ENCODE measurements at places on chromosomes 1 and 21. TPM values are rescaled to one million over a fixed set of nuclear protein-coding genes. Genes with fewer than 3 reads are reported as not detected.

- H3K27ac ChIP-seq, result peak overlapping the region; percentile 68
- peaks cover 28% of the 10 kb centered on the region for H3K4me1 ChIP-seq
- H3K27me3 ChIP-seq, result no peaks in the 10 kb centered on the region
- no peaks in the 10 kb centered on the region for H3K36me3 ChIP-seq
These were observed 17.6 kb upstream of the CLIC4 start for GRCh38 chr1:24727501-24728216.

DNA sequence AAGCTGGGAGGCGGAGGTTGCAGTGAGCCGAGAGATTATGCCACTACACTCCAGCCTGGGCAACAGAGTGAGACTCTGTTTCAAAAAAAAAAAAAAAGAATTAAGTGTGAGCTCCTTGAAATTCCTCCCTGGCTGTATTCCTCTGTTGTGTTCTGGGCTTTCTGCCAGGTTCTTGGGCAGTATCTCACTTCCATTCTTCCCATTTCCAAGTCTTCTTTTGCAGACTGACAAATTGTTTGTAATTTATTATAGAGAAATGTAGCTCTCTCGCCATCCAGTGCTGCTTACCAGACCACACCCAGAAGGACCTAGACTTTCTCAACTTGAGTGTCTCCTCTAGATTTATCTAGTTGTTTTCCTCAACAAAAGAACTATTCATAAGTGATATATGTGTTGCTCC lies 105.0 kb upstream of the ADGRL2 start:
- no peaks in the 10 kb centered on the region for H3K36me3 ChIP-seq
- no peaks in the 10 kb centered on the region for H3K27me3 ChIP-seq
- peak; percentile 28 for DNase-seq
- H3K4me3 ChIP-seq, result no peak overlapping the region
- no peak overlapping the region for H3K27ac ChIP-seq
- no peaks in the 10 kb centered on the region for H3K4me1 ChIP-seq

DNA sequence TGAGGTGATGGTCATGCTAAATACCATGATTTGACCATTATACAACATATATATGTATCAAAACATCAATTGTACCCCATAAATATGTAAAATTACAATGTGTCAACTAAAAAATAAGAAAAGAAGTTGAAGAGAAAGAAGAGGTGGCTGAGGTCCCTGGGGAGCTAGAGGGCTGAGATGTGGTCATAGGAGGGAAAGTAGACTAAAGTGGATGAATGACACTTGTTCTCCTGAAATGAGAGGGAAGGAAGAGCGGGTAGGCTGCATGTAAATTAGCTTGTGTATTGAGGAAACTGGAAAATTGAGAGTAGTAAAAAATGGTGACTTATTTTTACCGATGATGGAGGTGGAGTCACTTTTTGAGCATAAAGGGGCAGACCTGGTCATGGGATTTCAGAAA lies 117.0 kb downstream of the ST6GALNAC3 start:
- no peak overlapping the region for H3K27ac ChIP-seq
- H3K27me3 ChIP-seq, result no peaks in the 10 kb centered on the region
- H3K36me3 ChIP-seq, result no peaks in the 10 kb centered on the region

DNA sequence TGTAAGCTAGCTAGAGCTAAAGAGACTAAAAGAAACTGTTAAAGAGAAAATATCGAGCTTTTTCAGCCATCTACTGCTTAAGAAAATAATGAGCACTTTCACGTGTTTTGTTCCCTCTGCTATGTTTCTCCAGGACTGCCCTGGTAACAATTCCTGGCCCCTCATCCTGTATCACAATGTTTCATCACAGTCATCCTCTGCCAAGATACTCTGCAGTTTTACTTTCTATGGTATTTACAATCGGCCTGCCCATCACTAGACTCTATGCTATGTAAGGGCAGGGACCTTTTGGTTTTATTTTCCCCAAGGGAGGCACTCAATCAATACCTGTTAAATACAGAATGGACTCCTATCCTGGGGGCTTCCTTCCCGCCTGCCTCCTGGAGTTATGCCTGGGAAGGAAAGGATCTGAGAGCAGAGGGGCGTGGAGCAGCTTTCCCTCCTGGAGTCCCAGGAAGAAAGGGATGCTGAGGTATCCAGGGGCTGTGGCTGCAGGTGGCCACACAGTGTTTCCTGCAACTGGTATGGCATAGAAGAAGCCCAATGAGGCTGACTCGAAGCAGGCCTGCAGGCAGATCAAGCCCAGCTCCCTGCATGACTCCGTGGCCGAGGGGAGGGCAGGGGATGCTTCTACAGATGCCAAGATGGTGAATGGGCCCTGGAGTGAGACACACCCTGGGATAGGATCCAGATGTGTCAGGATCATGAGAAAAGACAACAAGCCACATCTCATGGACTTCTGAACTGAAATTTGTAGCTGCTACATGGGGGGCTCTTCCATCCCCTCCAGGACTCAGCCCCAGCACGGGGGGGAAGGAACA lies 52.9 kb downstream of the MATN1 start:
- DNase-seq, result no peak
- H3K27ac ChIP-seq, result no peak overlapping the region
- no peaks in the 10 kb centered on the region for H3K36me3 ChIP-seq
- no peaks in the 10 kb centered on the region for H3K27me3 ChIP-seq

GRCh38 chr1:99738858-99739465 lies 27.5 kb downstream of the FRRS1 start:
- H3K36me3 ChIP-seq, result peaks cover 40% of the 10 kb centered on the region
- no peaks in the 10 kb centered on the region for H3K4me1 ChIP-seq
- H3K27me3 ChIP-seq, result no peaks in the 10 kb centered on the region
- H3K4me3 ChIP-seq, result no peak overlapping the region
- DNase-seq, result no peak
- H3K27ac ChIP-seq, result no peak overlapping the region

GRCh38 chr1:78722521-78722920 lies 72.9 kb downstream of the IFI44 start:
- DNase-seq, result no peak
- no peaks in the 10 kb centered on the region for H3K27me3 ChIP-seq
- no peaks in the 10 kb centered on the region for H3K4me1 ChIP-seq
- H3K36me3 ChIP-seq, result no peaks in the 10 kb centered on the region
- no peak overlapping the region for H3K4me3 ChIP-seq
- no peak overlapping the region for H3K27ac ChIP-seq

DNA sequence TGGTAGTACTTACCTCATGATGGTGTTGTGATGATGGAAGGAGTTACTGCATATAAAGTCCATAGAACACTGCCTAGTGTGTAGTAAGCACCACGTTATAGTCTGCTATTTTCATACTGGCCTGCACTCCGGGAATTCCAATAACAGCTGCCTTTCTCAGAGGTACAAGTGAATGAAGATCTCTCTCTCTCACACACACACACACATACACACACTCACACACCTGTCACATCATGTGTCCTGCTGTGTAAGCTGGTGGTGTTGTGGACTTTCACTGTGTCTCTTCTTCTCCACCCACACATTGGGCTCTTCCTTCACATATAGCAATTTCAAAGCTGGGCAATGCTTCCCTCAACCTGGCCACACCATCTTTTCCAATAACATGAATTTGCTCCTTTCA lies 33.4 kb upstream of the ST6GALNAC5 start:
- no peak for DNase-seq
- no peaks in the 10 kb centered on the region for H3K36me3 ChIP-seq
- no peak overlapping the region for H3K27ac ChIP-seq
- H3K4me1 ChIP-seq, result no peaks in the 10 kb centered on the region
- no peak overlapping the region for H3K4me3 ChIP-seq

GRCh38 chr21:14690886-14691285 lies 144.8 kb upstream of the SAMSN1 start:
- no peaks in the 10 kb centered on the region for H3K4me1 ChIP-seq
- H3K4me3 ChIP-seq, result no peak overlapping the region
- H3K27ac ChIP-seq, result no peak overlapping the region
- H3K27me3 ChIP-seq, result no peaks in the 10 kb centered on the region

The KRTAP24-1 gene
- total RNA-seq, result not detected

GRCh38 chr1:9242338-9242969 lies 7.9 kb downstream of the H6PD start:
- DNase-seq, result peak; percentile 90
- peak overlapping the region; percentile 95 for H3K27ac ChIP-seq
- peaks cover 5% of the 10 kb centered on the region for H3K36me3 ChIP-seq
- peak overlapping the region; percentile 43 for H3K4me3 ChIP-seq
- peaks cover 84% of the 10 kb centered on the region for H3K4me1 ChIP-seq

The TTC22 gene
- 0.29 TPM for total RNA-seq

DNA sequence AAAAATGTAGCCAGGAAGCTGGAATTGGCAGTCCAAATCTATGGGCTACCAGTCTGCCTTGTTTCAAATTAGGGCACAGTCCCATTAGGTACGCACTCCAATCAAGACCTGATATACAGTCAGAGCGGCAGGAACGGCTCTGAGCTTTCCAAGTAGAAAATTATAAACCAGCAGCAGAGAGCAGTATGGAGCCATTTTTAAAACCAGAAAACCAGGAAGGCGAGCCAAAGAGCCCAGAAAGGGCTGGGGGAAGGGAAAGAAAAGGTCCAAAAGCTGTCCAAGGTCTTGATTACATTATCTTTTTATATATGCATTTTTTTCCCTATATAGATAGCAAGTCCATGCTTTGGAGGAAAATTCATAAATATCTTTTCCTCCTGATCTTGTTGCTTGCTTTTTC lies 719.0 kb downstream of the RWDD3 start:
- no peak overlapping the region for H3K4me3 ChIP-seq
- no peaks in the 10 kb centered on the region for H3K36me3 ChIP-seq
- H3K27ac ChIP-seq, result no peak overlapping the region
- H3K4me1 ChIP-seq, result no peaks in the 10 kb centered on the region
- H3K27me3 ChIP-seq, result no peaks in the 10 kb centered on the region

GRCh38 chr1:230568676-230569075 lies 73.6 kb upstream of the COG2 start:
- no peaks in the 10 kb centered on the region for H3K27me3 ChIP-seq
- no peak overlapping the region for H3K4me3 ChIP-seq
- DNase-seq, result no peak
- no peak overlapping the region for H3K27ac ChIP-seq
- H3K4me1 ChIP-seq, result no peaks in the 10 kb centered on the region

DNA sequence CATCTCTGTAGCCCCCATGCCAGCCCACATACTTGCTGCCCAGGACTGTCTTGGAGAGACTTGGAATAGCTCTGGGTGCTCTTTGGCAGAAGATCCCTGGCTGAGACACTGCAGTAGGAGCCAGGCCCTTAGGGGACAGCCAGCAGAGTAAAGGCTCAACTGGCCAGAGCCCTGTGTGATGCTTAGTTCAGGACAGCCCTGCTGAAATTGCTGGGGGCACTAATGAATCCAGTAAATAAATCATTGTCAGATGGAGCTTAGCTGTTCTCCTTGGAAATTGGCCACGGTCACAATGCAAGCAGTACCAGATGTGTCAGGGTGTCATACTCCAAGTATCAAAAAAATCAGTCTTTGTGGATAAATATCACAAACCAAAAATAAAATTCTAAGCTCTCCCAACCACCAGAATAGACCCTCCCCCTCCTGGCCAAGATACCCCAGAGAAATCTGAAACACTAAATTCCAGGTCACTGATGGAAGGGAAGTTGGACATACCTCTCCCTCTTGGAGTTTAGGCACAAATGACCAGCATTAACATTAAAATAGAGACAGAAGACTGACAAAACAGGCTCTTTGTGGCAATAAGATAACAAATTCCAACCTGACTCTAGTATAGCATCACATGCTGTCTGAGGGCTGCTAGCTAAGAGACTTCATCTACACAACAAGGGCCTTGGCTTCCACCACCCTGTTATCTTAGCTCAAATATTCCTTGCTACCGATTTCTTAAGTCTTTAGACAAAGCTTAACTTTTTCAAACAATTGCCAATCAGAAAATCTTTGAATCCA lies 83.2 kb upstream of the DNAH14 start:
- no peaks in the 10 kb centered on the region for H3K4me1 ChIP-seq
- no peak overlapping the region for H3K27ac ChIP-seq
- no peak for DNase-seq
- H3K36me3 ChIP-seq, result no peaks in the 10 kb centered on the region

- H3K4me3 ChIP-seq, result no peak overlapping the region
- H3K36me3 ChIP-seq, result no peaks in the 10 kb centered on the region
- H3K4me1 ChIP-seq, result no peaks in the 10 kb centered on the region
These were observed 428.9 kb upstream of the C1orf87 start for GRCh38 chr1:60502506-60502905.

GRCh38 chr21:42611852-42612251 lies 41.6 kb upstream of the PDE9A start:
- no peak overlapping the region for H3K4me3 ChIP-seq
- H3K36me3 ChIP-seq, result no peaks in the 10 kb centered on the region
- DNase-seq, result no peak
- no peaks in the 10 kb centered on the region for H3K4me1 ChIP-seq

DNA sequence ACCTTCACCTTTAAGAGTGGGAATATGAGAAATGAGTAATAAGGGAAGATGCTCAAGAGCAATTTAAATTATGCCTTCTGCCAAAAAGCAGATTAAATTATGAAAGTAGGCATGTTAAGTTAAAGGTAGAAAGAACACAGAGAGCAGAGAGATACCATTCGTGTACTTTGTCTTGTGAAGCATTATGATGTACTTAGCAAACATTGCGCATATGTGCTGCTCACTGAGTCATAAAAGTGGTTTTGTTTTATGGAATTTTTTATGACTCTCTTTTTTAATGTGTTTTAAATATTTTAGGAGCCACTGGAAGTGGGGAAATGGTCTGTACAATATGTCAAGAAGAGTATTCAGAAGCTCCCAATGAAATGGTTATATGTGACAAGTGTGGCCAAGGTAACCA lies 35.3 kb downstream of the MTF2 start:
- no peak overlapping the region for H3K4me3 ChIP-seq
- no peaks in the 10 kb centered on the region for H3K27me3 ChIP-seq
- DNase-seq, result no peak

GRCh38 chr21:45670731-45671130 lies 27.2 kb downstream of the PCBP3 start:
- no peak overlapping the region for H3K27ac ChIP-seq
- H3K27me3 ChIP-seq, result no peaks in the 10 kb centered on the region

DNA sequence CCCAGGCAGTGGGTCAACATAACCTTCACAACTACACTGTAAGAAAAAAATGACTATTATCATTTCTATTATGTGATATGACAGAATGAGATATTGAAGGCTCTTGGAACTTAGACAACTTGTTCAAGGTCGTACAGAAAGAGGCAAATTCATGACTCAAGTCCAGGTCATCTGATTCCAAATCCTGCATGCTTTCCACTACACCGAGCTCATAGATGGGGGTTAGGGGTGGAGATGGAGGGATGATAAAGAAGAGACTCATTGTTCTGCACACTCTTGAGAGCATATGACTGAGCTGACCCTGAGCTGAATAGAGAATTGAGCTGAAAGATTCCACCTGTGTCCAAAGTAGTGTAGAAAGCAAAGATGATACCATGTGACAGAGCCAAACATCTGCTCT lies 2.8 kb downstream of the FCRL6 start:
- no peaks in the 10 kb centered on the region for H3K36me3 ChIP-seq
- H3K27me3 ChIP-seq, result no peaks in the 10 kb centered on the region
- H3K27ac ChIP-seq, result no peak overlapping the region

The LYPD8 gene
- total RNA-seq, result not detected

GRCh38 chr21:41741253-41742072 lies 25.4 kb downstream of the RIPK4 start:
- no peaks in the 10 kb centered on the region for H3K4me1 ChIP-seq
- peaks cover 7% of the 10 kb centered on the region for H3K27me3 ChIP-seq
- H3K27ac ChIP-seq, result no peak overlapping the region
- DNase-seq, result no peak
- no peaks in the 10 kb centered on the region for H3K36me3 ChIP-seq
